ENCODE measurements at places on chromosomes 5 and 9.

DNA sequence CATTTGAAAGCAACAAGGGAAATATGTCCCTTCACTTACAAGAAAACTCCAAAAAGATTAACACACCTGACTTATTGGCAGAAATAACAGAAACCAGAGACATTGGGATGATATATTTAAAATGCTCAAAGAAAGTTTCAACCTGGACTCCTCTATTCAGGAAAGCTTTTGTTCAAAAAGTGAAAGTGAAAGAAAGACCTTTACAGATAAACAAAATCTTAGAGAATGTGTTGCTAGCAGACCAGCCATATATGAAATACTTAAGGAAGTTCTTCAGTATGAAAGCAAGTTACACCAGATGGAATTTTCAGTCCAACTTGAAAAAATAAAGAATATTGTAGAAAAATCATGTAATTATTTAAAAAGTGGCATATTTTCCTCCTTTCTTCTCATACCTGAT is 1075.1 kb downstream of the NR2F1-AS1 start:
- no peak for DNase-seq

DNA sequence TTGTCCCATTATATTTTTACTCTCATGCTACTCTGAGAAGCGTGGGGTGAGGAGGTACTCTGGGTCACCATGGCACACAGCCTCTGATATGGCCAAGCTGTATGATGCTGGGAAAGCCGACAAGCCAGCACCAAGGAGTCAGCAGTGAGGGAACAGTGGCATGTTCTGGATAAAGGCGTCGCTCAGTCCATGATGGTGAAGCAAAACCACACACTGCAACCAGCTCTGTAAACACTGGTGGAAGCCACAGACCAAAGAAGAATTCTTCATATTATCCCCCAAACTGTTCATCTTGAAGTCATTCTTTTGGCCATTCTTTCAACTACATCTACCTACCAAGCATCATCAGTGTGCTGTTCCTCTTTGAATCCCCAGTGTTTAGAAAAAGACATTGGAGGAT is 264.6 kb downstream of the ARHGEF28 start:
- no peak for DNase-seq

DNA sequence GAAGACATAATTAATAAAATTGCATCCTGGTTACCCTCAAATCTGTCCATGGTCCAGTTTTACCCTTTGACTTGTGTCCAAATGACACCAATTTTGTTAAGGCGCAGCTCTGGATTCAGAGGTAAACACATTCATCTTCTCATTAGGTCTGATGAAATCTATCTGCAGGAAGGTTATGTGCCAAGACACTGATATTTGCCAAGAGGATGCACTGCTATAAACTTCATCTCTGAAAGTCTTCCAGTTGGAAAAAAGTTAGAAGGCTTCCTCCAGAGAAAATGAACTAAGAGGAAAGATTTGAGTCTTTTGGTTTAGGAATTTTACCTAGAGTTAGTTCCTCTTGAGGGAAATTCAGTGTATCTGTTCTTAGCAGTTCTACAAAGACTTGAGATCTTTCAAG is 717.8 kb downstream of the DTWD2 start:
- DNase-seq, result no peak

- peak; percentile 83 for DNase-seq
Observed at GRCh38 chr5:172904643-172905345, 54.4 kb upstream of the RPL26L1 start.

DNA sequence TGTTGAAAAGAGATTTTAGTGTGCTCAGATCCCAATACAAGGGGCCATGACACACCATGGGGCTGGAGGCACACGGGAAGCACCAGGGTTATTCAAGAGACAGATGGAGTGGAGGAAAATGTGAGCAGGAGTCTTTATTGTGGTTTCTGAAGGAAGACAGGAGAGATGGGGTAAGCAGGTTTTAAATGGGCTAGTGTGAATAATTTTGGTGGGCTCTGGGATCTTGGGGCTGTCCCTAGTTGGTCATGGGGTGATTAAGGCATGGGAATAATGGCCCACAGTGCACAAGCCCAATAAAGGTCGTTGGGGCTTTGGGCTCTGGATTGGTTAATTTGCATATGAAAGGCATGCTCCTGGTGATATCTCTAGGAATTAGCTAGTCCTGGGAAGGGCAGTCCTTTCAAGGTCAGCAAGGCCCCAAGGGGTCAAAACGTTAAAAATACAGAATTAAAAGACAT is 3.6 kb upstream of the SCGB3A2 start:
- DNase-seq, result no peak

DNA sequence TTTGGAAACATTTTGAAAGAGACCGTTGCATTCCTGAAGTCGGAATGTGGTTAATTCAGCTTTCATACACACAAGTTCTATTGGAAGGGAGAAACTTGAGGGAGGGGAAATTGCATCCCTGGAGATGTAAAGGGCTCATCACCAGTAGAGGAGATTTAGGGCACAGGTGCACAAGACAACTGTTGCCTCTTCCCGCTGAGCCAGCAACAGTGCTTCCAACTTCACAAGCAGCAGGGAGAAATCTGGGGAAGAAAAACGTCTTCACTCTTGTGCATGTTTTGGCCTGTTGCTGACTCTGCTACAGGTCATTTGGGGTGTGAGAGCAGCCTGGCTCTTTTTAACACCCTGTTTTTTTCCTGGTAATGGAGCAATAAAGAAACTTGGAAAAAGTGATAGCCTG is 277.9 kb downstream of the GAS1 start:
- no peak for DNase-seq

DNA sequence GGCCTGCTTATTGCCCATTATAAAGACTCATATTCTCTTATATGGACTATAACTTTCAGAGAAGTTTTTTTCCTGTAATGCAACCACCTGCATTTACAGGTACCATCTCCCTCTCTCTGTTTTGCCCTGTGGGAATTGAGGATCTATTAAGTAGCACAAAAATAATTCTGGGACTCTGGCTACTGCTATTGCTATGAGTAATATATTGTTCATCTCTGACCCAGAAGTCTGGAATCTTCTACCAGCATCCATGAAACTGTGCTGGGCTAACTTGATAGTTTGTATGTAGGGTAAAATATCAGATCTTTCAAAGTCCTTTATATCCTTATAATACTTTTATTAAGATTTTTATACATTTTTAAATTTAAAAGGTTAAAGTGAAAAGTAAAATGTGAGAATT is 607.2 kb downstream of the EFNA5 start:
- DNase-seq, result no peak

DNA sequence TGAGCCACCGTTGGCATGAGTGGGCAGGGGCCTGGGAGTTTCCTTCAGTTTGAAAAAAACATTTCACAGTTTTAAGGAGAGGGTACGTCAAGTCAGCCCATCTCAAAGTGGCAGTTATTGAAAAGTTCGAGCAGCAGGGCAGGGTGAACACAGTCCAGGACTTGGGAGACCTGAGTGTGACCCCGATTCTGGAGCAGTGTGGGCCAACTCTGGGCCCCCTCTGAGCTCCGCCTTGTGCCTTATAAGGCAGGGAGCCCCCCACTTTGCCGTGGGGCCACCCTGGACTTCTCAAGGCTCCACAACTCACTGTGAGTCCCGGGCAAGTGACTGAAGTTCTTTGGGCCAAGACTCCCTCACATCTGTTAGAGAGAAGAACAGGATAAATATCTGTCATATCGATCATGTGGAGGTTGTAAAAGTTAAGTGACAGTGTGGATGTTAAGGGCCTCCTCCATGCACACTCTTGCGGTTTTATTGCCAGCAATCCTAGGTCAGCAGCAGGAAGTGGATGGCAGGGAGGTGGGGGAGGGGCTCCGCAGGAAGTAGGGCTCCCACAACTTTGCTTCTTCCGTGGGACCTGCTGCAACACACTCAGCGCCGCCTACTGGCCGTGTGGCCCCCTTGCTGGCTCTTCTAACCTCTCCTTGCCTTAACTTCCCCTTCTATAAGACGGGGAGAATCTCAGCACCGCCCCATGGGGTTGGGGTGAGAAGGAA is 38.4 kb downstream of the HRH2 start:
- DNase-seq, result peak; percentile 85

DNA sequence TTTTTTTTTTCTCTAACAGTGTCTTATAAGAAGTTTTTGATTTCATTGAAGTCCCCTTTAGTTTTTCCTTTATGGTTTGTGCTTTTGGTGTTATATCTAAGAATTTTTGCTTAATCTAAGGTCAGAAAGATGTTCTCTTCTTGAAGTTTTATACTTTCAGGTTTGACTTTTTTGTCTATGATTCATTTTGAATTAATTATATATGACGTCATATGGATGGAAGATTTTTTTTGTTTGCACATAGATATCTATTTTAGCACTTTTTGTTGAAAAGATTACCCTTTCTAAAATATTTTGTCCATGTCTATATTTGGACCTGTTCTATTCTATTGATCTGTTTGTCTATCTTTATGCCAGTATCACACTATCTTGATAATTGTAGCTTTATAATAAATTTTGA is 16.3 kb downstream of the UBAP1 start:
- DNase-seq, result no peak

DNA sequence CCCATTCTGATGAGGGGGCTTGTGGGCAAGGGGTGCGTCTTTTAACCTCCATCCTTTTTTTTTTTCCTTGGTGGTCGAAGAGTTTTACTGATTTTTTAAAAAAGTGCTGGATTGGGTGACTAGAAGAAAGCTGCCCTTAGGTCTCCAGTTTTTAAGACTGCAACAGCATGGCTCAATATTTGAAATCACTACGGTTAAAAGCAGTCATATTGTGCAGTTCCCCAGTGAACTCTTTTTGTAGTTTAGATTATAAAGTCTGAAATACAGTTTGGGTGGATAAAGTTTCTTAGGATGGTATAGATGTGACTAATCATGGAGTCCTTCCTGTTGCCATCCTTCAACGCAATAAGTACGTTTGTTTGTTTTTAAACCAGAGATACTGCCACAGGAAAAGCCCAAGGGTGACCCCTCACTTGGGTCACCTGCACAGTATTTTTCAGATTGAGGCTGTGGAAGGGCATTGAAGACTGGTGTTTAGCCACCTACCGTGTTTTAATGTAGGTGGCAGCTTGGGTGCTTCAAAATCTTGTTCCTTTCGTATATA is 520 bp upstream of the DHFR start:
- no peak for DNase-seq

GRCh38 chr5:102767862-102768261 is 12.8 kb downstream of the PAM start:
- no peak for DNase-seq

Measured in Daoy (cell line).